Fibroblast of skin of left biceps (primary cell): ENCODE measurements at places on chromosomes 5 and 9.
A peak's percentile ranks its signal among the peaks of the same experiment; 100 is the strongest.

DNA sequence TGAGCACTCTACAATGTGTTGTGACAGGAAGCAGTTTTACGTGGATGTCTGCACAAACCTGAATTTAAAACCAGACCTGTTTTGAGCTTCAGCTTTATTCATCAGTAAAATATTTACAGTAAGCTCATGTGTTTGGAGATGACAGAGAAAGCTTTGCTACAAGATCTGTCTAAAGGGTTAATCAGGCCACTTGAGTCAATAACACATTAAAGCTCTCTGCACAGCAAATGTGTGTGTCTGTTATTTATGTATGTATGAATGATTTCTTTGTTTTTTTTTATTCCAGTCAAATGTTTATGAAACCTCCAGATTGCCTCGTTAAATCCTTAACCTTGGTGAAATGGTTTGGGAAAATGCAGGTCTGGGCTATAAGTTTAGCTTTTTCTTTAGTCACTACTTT lies 77.3 kb upstream of the SREK1 start:
- no peak for DNase-seq

- DNase-seq = no peak
These were observed 49.4 kb downstream of the ASTN2 start for GRCh38 chr9:117365438-117365837.

- peak; percentile 28 for DNase-seq
These were observed 101.0 kb downstream of the TMEM232 start for GRCh38 chr5:110625376-110625999.

DNA sequence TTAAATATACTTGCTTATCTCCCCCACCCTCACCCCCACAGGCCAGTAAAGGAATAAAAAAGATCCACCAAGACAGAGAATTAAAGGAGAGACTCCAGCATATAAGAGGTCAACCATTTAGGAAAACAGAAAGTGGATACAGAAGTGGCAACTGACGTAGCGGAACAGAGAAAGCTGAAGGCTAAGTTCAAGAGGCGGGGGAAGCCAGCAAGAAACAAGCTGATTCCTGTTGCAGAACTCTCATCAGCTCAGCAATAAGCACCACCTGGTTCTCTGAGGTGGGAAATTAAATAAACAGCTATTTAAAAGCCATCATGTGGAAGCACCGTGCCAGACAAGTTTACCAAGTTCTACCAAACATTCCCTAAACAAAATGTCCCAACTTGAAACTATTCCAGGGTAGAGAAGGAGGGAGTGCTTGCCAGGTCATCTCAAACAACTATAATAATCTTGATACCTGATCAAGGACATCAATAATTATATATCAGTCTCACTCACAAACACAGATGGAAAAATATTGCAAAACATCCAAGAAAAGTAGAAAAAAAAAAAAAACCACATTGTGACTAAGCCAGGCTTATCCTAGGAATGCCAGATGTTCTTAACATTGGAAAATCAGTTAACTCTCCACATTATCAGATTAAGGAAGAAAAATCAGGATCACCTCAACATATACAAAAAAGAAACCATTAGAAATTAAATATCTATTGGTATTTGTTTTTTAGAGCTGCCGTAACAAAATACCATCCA lies 7.3 kb upstream of the ARL15 start:
- no peak for DNase-seq

DNA sequence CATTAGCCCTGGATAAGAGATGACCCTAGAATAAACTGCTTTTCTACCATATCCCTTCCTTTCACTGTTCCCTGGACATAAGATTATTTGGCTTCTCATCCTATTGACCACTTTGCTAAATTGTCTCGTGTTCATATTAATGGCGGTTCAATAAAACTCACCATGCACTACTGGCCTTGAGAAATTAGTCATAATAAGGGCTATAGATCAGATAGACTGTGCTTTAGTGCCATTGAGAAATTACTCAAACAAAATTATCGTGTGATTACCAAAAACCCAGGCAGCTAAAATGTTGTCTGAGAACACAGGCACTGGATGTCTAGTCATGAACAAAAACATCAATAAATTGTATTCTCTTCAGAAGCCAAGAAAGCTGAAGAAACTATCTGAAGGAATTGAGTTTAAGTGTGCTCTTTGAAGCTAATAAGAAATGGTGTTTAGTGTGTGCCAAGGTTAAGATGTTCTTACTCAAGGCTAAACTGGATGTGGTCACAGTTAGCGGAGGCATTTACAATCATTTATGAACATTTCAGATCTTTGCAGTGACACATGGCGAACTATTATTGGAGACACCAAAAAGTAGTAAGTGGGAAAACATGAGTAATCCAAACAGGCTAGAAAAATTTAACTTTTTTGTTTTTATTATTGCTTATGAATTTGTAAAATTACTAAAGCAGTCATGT lies 460.4 kb upstream of the RORB start:
- DNase-seq = no peak

DNA sequence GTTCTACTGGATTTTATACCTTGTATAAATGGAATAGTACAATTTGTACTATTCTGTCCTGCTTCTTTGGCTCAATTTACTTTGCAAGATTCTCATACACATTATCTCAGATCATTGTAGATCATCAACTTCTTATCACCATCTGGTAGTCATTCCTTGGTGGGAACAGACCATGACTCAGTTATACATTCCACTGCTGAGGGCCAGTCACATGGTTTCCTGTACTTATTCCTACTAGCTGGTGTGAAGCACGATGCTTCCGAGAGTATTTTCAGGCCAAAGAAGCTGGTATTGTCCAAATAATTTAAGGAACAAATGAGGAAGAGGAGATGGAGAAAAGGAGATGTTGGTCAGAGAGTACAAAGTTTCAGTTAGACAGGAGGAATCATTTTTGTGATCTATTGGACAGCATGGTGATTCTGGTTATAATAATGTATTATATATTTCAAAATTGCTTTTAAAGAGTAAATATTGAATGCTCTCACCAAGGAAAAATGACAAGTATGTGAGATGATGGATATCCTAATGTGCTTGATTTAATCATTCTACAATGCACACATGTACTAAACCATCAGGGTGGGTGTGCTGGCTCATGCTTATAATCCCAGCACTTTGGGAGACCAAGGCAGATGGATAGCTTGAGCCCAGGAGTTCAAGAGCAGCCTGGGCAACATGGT lies 124.1 kb downstream of the SYK start:
- DNase-seq = peak; percentile 78

GRCh38 chr9:93086447-93087224 lies 9.4 kb upstream of the CARD19 start:
- no peak for DNase-seq

GRCh38 chr9:114504341-114505186 lies 709 bp downstream of the WHRN start:
- no peak for DNase-seq

- no peak for DNase-seq
These were observed 1009.5 kb downstream of the PTPRD start for GRCh38 chr9:9603345-9603744.

DNA sequence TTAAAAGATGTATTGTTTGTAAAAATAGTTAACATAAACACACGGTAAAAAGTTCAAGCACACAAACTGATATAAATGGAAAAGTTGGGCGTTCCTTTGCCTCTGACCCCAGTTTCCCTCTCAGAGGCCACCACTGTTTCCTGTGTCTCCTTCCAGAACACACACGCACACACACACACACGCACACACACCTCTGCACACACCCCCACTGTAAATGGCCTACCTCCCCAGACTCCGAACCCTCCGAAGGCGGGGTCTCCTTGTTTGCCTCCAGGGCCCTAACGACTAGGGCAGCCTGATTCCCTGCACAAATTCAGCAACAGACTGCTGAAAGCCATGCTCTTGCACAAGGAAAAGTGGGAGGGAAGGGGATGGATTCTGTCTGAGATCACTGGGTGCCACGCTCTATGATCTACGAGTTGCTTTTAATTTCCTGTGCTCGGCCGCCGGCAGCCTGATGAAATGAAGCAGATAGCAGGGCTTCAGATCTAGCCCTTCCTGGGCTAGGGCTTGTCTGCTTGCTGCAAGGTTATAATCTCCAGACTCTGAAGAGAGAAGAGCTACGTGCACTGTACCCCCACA lies 184.0 kb upstream of the IL12B start:
- DNase-seq = no peak

DNA sequence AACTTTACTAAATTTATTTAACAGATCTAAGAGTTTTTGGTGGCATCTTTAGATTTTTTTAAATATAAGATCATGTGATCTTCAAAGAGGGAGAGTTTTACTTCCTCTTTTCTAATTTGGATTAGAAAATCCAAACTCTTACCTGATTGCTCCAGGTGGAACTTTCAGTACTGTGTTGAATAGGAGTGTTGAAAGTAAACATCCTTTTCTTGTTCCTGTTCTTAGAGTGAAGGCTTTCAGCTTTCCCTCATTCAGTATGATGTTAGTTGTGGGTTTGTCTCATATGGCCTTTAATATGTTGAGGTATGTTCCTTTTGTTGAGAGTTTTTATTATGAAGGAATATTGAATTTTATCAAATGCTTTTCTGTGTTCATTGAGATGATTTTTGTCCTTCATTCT lies 650.0 kb upstream of the SGCD start:
- no peak for DNase-seq

GRCh38 chr9:4739587-4740387 lies 1.2 kb downstream of the AK3 start:
- no peak for DNase-seq

GRCh38 chr9:35656348-35656747 lies 1.5 kb downstream of the RMRP start:
- DNase-seq = no peak

GRCh38 chr5:135632798-135633197 lies 54.0 kb upstream of the CXCL14 start:
- no peak for DNase-seq

DNA sequence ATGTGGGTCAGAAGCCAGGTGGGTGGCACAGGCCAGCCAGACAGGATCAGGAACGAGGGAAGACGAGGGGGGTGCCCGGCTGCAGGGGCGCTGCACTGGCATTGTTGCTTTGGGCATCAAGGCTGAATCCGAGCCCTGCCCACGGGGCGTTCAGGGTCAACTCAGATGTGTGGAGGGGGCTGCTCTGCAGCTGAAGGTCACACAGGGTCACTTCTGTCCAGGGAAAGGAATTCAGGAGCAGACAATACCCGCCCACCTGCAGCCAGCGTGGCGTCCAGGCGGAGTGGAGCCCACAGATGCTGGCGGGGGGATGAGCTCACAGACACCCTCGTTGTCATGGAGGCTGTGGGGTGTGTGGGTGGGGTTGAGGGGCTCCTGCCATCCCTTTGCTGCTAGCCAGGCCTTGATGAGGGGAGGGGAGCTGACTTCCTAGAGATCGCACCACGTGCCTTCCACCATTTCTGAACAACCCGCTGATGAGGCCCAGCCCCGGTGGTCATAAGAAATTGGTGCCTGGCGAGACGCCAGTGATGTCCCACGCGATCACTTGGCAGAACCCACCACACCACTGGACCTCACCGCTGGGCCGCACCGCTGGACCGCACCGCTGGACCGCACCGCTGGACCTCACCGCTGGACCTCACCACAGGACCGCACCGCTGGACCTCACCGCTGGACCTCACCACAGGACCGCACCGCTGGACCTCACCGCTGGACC lies 31.2 kb downstream of the MRPL36 start:
- DNase-seq = no peak

- no peak for DNase-seq
These were observed 530 bp downstream of the TMEFF1 start for GRCh38 chr9:100473276-100474081.

GRCh38 chr5:169036079-169036805 lies 264.7 kb downstream of the SLIT3 start:
- no peak for DNase-seq

DNA sequence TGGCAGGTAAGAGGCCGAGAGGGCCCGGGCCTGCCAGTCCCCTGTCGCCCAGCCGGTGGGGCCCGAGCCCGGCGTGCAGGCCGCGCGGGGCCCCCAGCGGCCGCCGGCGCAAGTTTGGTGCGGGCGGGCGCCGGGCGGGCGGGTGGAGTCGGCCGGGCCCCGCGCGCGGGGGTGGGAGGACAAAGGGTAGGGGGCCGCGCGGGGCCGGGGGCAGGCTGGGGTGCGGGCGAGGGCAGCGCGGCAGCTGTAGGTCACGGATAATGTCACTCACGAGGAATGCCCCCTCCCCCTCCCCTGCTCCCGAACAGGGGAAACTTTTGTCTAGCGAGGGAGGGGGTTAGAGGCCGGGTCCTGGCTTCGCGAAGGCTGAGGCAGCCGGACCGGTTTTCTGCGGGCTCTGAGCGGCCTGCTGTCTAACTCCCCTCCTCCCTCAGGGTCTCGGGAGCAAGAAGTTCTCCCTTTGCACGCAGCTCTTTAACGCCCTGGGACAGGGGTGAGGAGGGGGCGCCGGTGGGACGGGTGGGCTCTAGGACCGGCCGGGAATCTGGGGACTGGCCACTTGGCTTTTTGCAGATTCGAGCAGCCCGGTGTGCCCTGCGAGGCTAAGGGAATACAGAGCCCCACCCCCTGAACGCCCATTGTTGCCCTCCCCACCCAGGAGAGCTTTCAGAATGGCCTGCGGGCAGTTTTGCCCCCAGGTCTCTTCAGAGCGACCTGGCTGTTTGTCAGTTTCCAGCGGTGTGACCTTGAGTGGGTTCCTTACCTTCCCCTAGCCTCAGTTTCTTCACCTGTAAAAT lies 21.3 kb upstream of the NDST1 start:
- DNase-seq = no peak

DNA sequence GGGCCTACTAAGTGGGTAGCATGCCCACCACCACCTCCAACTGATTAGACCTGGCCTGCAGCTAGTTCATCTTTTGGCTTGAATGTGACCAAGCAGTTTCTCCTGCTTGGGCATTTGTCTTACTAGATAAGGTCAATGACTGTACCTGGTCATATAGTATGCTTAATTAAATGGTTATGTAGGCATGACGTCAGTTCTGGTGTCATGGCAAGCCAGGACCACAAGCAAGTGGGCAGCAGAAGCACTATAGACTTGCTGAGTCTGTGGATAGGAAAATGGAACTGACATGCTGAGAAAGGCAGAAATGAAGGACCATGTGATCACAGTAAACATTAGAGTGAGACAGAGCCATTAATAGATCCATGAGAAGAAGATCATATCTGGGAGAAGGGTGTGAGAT lies 55.6 kb upstream of the C6 start:
- no peak for DNase-seq

GRCh38 chr9:85213650-85214607 lies 527.8 kb downstream of the AGTPBP1 start:
- no peak for DNase-seq

GRCh38 chr9:123390337-123391135 lies 34.5 kb downstream of the CRB2 start:
- DNase-seq = no peak

- DNase-seq = no peak
These were observed 2.6 kb upstream of the GCNT1 start for GRCh38 chr9:76456202-76456926.
